ENCODE measurements at places on chromosomes 5 and 9.
A peak's percentile ranks its signal among the peaks of the same experiment; 100 is the strongest.

DNA sequence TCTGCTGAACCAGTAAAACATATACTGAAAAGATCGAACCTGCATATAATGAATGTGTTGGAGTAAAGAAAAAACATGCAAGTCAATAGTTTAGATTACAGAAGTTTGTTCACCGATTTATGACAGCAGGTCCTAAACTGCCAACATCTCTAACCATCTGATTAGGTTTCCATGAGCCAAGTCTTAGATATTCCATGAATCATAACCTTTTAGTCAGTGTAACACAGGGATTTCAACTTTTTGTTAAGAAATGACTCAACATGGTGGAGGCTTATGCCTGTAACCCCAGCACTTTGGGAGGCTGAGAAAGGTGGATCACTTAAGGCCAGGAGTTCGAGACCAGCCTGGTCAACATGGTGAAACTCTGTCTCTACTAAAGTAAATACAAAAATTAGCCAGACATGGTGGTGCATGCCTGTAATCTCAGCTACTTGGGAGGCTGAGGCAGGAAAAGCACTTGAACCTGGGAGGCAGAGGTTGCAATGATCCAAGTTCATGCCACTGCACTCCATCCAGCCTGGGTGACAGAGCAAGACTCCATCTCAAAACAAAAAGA, 38.7 kb downstream of the APC start:
- DNase-seq, result no peak

- no peak for DNase-seq
Measured at GRCh38 chr9:7316967-7317366, 482.6 kb downstream of the DMAC1 start.

GRCh38 chr9:11417782-11418181, 805.0 kb upstream of the PTPRD start:
- DNase-seq, result no peak

GRCh38 chr5:102902647-102903046, 147.5 kb downstream of the PAM start:
- DNase-seq, result no peak

- no peak for DNase-seq
Measured at GRCh38 chr9:127826253-127826913, 23.7 kb downstream of the FPGS start.

DNA sequence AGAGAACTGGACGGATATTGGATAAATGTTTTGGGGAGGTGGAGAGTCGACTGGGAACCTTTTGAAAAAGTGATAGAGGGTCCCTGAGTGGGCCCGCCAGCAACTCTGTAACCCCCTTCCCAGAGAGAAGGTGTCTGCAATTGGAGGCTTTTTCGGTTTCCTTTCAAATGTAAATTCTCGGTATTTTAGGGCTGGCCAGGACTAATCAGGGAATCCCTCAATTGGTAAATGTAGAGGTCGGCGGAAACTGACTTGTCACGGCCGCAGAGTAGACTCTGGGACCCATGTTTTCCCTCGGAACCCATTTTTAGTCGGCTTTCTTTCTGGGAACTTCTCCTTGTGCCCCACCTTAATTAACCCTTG, 524 bp downstream of the CCNB1 start:
- no peak for DNase-seq

DNA sequence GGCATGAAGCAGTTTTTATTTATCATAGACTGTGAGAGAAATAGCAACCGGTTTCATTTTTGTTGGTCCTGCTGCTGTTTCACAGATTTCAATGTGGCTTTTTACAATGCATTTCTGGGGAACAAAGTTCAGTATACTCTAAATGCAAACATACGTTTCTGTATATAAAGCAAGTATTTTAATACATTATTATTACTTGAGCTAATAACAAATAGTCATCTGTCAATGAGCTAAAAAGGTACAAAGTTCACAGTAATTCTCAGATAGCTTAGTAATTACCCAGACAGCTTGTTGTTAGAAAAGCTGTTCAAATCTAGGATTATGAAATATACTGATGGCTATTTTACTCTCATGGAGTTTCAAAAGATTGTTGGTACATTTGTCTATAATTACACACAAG, 50.8 kb downstream of the PBX3 start:
- no peak for DNase-seq

- no peak for DNase-seq
Measured at GRCh38 chr5:64397552-64397951, 108.3 kb upstream of the RGS7BP start.

GRCh38 chr5:124134941-124135340, 611.5 kb downstream of the ZNF608 start:
- no peak for DNase-seq

DNA sequence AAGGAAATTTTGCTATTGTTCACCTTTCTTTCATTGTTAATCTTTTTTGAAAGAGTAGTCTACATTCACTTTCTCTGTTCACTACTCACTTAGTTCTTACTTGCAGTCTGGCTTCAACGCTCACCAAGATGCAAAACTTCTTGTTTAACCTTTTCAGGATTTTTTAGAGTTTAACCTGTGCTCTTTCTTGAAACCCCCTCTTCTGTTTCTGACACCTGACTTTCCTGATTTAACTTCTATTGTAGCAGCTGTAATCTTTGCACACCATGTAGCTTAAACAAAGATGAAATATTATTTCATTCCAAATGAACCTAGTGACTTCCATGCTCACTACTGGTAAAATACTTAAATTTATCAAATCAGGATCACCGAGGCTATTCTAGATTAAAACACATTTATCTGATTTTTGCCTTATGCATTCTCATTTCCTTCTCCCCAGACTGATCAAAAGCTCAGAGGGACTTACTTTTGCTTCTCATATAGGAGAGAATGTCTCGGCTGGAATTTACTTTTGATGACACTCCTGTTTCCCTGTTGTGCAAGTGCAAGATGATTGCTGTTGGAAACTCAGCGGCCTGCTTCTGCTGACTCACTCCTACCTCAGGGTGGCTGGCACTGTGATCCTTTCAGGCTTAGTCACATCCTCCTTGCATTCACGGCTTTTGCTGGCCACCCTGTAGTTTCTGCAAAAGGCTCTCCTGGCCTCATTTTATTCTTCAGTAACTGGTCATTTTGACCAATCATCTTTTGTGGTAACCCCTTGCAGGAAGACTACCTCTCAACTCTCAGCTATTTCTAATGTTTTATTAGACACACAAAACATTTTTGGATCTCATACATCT, 109.3 kb upstream of the IFNE start:
- DNase-seq, result peak; percentile 34

DNA sequence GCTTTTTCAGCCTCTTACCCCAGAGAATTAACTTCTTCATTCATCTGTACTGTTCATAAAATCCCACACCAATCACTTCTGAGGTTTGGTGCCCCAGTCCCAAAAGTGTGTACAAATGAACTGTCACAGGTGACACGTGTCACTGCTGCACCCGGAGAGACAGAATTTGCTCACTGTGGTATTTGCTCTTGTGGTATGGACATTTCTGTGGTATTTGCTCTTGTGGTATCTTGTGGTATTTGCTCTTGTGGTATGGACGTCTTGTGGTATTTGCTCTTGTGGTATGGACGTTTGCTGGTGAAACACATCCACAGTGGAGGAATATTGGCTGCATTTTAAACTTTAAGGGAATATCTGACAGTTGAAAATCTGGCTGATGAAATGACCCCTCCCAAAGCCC, 214.9 kb upstream of the DAP start:
- DNase-seq, result no peak

DNA sequence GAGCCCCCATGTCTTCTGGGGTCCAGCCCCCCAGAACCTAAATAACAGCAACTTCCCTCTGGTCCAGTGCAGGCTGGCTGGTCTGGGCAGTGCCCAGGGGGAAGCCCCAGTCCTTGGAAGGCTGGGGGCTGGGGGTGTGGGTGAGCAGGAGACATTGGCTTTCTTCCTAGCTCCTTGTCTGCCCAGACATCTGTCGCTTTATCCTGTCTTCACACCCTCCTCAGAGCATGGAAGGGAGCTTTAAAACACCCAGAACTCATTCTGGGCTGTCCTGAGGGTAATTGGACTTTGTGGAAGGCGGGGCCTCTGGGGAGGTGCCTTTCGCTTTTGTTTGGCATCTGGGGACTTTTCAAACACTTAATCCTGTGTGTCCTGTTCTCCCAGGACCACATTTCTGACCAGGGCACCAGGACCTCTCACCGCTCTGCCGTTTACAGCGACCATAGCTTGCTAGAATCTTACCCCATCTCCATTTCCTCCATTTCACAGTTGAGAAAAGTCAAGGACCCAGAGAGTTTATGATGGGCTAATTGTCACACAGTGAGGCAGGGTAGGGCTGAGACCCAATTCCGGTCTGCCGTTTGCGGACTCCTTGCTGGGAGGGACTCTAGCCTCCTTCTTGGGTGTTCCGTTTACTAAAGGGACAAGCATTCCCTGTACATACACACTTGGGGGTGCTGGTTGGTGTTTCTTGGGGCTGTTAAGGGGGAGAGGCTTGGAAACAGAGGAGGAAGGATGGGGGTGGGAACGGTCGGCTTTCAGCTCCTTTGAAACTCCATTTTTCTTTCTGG, 1.1 kb downstream of the GSN start:
- DNase-seq, result no peak

GRCh38 chr5:146365618-146366017, 27.0 kb downstream of the POU4F3 start:
- DNase-seq, result no peak

- no peak for DNase-seq
Measured at GRCh38 chr5:92703976-92704375, 877.0 kb downstream of the NR2F1-AS1 start.

DNA sequence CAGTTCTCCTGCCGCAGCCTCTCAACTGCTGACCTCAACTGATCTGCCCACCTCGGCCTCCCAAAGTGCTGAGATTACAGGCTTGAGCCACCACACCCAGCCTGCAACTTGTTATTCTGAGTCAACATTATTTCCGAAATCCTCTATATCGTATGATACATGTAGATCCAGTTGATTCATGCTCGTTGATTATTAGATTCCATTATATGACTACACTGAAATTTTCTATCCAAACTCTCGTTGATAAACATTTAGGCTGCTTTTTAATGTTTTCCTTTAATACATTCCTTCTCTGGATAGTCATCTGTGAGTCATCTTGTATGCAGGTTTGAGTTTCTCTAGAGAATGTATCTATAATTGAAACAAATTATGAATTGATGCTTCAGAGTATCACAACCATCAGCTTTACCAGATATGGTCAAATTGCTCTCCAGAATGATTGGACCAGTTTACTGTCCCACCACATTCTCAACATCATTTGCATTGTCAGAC, 4.1 kb downstream of the CDK7 start:
- DNase-seq, result no peak

DNA sequence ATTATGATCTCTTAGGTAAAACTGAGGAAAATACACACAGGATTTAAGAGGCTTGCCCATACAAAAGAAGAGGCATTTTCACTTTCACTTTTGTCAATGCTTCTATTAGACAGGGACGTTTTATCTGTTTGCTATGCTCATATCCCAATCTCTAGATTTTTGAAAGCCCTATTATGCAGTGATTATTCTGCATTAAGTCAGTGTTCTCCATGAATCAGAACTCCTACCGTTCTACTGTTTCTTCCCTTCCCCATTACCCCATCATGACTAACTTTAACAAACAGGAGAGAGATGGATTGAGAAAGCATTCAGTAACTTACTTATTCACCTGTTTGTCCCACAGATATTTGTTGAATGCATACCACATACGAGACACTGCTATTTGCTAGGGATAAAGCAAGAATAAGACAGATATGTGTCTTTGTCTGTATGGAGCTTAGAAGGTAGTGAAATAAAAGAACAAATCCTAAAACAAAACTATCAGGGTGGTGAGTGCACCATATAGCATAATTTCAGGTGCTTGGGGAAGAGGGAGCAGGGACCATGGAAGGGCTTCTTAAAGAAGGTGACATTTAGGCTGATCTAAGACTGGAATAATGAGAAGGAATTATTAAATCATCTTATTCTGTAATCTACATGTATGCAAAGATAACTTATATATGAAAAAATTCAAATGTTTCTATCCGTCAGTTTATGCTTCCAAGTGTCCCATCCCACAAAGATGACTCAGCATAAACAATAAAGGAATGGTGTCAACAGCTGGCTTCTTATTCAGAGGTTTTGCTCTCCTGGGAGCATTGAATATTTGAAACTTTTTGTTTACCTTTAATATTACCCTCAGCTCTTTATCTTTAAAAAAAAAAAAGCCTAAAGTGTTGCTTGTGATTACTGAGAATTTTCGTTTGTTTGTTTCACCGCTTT, 328.1 kb downstream of the HINT1 start:
- no peak for DNase-seq

DNA sequence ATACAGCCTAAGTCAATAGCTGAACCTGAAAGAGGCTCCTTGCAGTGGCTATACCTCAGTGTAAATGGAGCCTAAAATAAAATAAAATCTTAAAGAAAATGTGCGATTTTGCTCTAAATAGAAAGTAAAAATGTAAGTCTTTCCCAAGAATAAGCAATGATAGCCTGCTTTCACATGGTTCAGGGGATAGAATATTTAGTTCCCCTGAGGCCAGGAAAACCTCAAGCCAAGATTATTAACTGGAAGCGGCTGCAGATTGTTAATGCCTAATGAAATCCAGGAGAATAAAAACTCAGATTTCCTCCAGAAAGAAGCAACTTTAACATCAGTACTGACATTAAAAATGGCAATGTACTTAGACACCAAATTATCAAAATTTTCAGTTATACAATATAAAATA, 463.7 kb downstream of the CYLC2 start:
- no peak for DNase-seq

GRCh38 chr5:42337143-42337542, 86.1 kb upstream of the GHR start:
- DNase-seq, result no peak

GRCh38 chr5:57939771-57940170, 457.2 kb upstream of the ACTBL2 start:
- no peak for DNase-seq

DNA sequence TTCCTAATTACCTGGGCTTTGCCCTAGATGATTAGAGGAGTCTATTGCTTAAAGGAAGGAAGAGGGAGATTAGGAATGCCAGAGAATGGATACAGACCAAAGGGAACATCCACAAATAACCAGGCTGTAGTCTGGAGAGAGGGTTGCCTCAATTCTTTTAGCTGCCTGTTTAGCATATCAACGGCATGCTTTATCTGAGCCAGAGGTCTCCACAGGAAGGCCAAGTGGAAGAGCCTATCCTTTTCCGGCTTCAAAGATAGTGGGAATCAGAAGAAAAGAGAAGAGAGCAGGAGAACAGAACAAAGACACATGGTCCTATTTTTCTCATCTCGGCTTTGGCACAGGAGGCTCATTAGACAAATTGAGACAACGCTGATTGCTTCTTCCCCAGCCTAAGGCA, 142.4 kb downstream of the NMUR2 start:
- no peak for DNase-seq

DNA sequence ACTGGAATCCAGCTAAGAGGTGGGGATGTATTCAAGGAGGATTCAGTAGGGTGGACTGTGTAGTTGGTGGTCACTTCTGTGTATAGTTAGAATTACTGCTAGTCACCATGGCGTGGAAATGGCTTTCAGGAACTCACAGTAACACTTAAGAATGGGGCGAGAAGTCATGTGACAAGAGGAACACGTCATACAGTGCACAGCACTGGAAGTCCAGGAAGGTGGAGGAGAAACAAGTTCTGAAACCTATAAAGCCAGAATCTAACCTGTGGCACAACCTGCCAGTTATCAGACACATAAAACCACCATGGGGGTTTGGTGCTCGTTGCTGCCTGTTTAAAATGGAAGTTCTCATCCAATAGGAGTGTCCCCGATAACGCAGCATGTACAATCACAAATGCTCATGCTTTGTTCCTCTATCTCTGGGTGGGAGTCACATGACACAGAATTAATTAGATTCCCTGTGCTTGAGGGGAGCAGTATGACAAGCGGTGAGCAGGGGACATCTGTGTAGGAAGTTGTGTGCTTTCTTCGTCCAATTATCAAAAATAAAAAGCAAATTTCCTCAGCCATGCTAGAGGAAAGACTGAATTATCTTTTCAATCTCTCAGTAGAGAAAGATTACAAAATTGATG, 193.0 kb downstream of the SPOCK1 start:
- DNase-seq, result no peak
